Femur (tissue), 1 donor: ENCODE measurements at places on chromosomes 1 and 21.

- no peak for DNase-seq
Measured at GRCh38 chr1:149903836-149904491, 4.6 kb downstream of the BOLA1 start.

- no peak for DNase-seq
Measured at GRCh38 chr1:28064064-28064463, 24.3 kb downstream of the EYA3 start.

DNA sequence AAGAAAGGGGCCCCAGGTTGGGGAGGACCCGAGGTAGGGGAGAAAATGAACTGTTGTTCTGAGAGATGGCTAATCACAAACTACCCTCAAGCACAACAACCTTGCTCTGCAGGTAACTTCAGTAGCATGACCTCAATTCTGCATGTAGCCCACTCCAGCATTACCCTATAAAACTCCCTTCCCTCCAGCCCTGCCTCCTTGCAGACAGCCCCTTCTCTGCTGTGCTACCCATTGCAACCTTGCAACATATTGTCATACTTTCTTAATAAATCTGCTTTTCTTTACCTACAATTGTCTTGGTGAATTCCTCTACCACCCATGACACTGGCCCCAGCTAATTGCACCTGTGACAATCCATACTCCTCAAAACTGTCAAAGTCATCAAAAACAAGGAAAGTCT is 428.9 kb downstream of the MATN1 start:
- no peak for DNase-seq

DNA sequence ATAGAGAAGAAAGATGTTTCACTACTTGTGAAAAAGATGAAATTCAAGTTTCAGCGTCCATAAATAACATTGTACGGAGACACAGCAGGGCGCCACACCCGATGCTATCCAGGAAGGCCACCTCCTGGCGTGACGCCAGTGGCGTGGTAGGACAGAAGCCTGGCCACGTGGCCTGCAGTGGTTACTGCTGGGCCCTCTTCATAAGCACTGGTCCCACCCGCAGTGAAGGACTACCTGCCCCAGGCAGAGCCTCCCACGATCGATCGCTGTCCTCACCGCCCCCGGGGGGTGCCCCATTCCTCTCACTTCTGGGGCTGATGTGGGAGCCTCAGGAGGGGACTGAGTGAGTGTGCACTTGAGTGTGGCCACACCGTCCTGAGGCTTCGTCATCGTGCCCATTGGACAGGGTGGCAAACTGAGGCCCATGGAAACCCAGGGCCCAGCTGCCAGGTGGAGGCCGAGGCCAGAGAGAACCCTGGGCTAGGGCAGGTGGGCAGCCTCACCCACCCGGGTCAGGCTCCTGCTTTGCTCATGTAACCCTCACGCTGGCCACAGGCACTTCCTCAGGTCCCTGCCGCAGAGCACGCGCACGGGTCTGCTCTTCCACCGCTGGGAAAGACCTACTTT is 11.7 kb upstream of the HES5 start:
- DNase-seq = no peak

GRCh38 chr1:4044967-4045366 is 144.9 kb upstream of the C1orf174 start:
- DNase-seq = no peak

GRCh38 chr1:14280909-14281308 is 317.6 kb upstream of the KAZN start:
- no peak for DNase-seq

DNA sequence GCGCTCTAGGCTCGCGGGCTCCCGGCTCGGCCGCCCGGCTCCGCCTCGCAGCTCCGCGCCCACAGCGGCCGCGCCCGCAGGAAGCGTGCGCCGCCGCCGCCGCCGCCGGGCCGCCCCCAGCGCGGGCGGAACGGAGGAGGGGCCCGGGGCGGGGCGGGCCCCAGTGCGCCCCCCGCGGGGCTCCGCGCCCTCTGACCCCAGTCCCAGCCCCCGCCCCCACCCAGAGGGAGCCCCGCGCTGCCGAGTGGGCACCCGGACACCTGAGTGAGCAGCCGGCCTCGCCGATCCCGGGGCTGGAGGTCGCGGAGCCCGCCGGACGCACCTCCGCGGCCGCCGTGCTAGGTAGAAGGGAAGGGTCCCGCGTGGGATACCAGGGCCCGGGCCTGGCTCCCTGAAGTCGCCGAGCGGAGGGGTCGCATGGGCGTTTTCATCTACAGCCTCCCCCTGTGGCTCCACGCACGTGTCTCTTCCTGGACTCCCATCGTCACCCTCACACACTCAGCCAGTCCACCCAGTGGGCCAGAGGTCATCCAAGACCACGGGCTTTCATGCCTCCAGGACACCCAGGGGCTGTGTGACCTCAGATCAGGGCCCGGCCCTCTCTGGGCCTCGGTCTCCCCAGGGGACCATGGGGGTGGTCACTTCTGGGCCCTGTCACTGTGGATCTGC is at the start of gene SDC3:
Gene SDC3, minus strand, starts transcription at position 63 of the 669 bp plus-strand sequence. CDS start 172 bp downstream, outside the sequence.
- no peak for DNase-seq

GRCh38 chr1:84571150-84571535 is 3.1 kb downstream of the CTBS start:
- no peak for DNase-seq
